ENCODE measurements at places on chromosomes 12 and 14.

- DNase-seq = no peak
Measured at GRCh38 chr12:21296751-21297406, 37.8 kb downstream of the SLCO1A2 start.

DNA sequence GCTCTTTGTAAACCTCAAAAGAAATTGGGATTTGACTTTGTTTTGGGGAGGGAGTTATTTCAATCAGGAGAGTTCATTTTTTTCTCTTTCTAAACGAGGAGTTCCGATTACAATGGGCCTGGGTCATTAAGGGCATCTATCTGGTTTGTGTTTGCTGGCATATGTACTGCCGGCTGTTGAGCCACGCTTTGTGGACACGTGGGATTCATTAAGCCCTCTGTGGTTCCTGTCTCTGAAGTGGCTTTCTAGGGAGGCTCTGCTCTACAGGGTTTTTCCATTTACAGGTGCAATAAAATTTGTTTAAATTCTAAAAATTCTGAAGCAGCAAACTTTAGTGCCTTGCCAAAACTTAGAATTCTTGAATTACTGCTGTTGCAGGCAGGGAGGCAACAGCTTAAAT, 57.9 kb downstream of the GNS start:
- DNase-seq = no peak

GRCh38 chr14:57364659-57365450, 25.5 kb upstream of the NAA30 start:
- DNase-seq = no peak

- no peak for DNase-seq
Measured at GRCh38 chr12:110289044-110289710, 8.1 kb downstream of the ATP2A2 start.

GRCh38 chr12:2170376-2170775, 117.6 kb downstream of the CACNA1C start:
- no peak for DNase-seq

DNA sequence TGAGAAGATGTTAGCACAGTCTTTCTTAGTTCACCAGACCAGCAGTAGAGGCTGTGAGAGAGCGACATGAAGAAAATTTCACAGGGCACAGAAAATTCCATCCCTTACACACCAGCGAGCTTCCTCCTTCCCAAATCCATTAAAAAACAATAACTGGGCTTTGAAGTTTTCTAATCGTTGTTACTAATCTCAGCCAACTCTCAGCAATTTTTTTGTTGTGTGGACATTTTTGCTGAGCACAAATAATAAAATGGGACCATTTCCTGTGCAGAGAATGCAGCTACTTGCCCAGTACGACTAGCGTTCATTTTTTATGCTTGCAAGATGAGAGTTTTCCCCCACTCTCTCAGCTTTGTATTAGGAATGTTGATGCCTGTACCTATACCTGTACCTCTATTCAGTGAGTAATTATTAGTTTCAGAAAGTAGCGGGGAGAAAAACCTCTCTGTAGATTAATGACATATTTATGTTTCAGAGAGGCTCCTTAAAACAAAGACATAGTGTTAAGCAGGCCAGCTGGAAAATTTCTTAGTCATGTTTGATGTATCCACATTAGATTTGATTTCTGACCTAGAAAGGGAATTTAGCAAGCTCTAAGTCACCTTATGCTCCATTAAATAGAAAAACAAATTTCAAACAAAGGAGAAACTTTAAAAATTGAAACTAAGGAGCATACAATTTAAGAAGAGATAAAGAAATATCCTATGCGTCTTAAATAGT, 146.5 kb downstream of the SRGAP1 start:
- no peak for DNase-seq

DNA sequence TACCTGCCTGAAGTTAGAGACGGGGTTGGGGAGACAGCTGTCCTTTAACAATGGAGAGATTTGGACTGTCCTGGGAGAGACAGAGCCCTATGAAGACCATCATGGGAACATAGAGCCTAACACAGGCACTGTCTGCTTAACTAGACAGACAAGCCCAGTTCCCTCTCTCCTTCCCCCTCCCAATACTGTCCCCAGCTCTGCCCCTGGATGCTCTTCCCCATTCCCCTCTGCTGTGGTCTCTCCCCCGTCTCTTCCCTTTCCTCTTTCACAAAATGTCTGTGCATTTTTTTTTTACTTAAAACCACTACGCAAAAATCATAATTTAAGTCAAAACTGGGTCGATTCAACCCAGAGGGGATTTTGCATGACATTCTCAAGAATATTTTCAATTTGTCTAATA, 232.9 kb downstream of the CHST11 start:
- DNase-seq = no peak

- no peak for DNase-seq
Measured at GRCh38 chr14:102652194-102652593, 59.7 kb downstream of the RCOR1 start.

GRCh38 chr14:74658535-74659131, 46.6 kb upstream of the LTBP2 start:
- no peak for DNase-seq

- no peak for DNase-seq
Measured at GRCh38 chr14:58054100-58054499, 97.9 kb downstream of the ARMH4 start.

DNA sequence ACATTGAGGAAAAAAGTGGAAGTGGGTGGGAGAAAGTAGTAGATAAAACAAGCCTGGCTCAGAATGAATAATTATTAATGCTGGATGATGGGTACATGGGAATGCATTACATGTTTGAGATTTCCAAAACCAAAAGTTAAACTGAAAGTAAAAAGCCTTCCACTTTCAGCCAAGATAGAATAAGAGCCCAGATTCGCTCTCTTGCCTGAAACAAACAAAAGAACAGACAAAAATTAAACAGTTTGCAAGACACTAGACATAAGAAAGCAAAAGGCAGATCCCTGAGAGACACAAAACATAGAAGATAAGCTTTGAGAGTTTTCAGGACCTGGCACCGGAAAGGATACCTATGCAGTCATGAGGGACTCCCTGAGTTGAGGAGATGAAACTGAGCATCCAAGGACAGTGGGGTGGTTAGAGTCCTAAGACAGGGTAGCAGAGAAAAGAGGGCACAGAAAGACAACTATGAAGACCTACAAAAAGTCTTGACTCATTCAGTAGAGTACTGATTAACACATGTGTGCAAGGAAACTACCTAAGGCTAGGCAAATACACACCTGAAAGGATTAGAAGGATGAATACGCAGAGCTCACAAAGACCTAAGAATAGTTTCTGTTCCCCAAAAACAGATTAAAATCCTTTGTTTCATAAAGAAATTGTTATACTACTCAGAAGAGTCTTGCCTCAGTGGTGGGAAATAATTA, 54.1 kb downstream of the CEP83 start:
- no peak for DNase-seq
